ENCODE measurements at places on chromosomes 13 and 19.
A peak's percentile ranks its signal among the peaks of the same experiment; 100 is the strongest.

- DNase-seq: no peak
These were observed 21.5 kb downstream of the VAV1 start for GRCh38 chr19:6793973-6794372.

DNA sequence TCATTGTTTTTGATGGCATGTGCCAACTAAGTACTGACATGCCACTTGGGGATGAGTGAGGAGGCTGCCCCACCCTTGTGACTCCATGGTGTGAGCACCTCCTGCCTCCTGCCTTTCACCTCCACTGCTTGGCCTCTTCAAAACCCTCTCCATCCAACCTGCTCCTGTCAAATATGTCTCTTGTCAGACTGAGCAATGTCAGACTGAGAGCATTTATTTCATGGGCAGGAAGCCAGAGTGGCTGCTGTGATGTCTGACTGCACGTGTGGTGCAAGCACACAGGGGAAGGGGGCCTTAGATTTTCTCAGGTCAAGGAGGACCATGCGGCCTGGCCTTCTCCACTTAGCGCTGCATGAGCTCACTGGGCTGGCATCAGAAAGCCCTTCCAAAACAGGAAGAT, 68.3 kb downstream of the STARD13 start:
- no peak for DNase-seq

- DNase-seq: no peak
These were observed 44.4 kb downstream of the NOTCH3 start for GRCh38 chr19:15156391-15156790.

GRCh38 chr13:32107474-32107873, 75.9 kb downstream of the FRY start:
- DNase-seq: no peak

DNA sequence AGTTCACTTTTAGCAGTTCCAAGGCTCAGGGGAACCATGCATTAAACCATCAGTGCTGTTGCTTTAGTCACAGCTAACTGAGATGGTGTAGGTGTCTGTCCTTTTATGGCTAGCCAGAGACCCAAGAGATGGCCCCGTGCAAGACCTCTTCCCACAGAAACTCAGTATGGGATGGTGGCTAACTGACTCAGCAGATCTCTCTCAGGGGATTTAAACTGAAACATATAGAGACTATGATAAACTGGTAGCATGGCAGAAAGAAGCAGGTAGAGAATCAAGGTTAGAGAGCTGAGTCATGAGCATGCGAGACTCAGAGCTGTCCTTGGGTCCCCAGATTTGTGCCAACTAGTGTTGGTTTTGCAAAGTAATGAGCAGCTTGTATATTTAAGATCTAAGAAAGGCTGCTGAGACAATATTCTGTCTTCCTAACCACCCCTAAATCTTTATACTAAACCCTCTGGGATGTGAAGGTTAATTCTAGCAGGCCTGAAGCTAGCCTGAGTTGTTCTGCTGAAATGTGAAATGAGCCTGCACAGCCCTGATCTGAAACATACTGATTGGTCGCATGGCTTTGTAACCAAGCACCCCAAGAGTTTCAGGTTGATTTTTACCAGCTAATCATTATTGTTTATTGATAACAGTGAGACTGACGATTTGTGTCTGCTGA, 6.5 kb upstream of the SCEL start:
- DNase-seq: no peak

- no peak for DNase-seq
These were observed 525.1 kb downstream of the MYO16 start for GRCh38 chr13:109154546-109154945.

GRCh38 chr19:28988066-28988465, 224.9 kb downstream of the UQCRFS1 start:
- no peak for DNase-seq

DNA sequence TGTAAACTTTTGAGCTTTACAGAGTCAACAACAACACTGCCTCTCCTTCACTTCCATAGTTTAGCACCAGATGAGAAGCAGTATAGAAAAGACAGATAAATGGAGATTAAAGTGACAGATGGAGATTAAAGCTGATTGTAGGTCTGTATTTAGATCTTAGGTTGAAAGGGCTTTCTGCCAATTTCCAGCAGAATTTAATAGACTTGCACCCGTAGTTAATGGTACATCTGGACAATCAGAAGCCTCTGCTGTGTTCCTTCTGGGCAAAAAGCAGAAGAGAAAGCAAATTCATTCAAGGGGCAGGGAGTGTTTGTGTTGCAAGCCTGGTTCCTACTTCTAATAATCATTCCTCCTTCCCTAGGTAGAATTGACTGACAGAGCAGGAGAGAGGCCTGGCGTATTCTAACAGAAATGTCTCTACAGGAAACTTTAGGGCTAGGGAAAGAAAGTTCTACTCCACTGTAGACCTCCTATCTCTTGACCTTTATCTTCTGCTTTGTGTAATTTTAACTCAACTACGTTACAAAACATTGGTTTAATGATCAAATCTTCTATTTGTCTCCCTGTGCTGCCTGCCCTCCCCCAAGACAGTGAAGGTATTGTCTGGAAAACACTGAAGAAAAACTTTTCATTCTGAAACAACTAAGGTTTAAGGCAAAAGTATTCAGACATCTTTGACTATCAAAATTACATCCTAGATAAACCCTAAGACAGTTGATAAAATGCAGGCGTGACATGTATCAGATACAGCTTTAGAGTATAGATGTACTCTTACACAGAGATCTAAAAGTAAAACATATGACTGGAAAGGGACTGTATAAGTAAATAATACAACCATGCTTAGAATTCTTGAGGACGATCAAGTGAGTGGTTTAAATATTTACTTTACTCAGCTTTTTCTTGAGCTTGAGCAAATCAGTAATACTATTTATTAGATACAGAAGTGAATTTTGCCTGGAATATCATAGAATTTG, 44.4 kb downstream of the GPC6 start:
- no peak for DNase-seq

DNA sequence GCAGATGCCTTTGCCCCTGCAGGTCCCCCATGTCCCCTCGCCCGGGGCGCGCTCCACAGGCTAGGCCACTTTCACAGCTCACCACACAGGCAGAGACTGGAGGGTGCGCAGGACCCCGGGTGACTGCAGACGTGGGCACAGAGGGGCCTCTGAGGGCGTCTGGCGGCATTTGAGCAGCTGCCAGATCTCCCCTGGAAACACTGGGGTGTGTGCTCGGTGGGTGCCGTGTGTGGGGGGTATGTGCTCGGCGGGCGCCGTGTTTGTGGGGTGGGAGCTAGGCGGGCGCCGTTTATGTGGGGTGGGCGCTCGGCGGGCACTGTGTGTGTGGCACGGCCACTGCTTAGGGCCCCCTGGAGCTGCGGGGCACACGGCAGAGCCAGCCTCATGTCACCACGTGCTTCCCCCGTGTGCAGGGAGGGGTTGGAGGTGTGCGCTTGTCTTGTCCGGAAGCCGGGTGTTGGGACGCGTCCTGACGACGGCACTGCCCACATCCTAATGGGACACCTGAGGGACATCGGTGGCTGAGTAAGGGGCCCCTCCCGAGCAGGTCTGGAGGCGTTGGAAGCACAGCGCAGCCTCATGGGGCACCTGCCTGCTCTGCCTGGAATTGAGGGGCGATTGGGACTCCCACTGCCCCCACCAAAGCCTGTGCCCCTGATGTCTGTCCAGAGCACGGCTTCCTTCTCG, 16.7 kb downstream of the CSNK1G2 start:
- no peak for DNase-seq

DNA sequence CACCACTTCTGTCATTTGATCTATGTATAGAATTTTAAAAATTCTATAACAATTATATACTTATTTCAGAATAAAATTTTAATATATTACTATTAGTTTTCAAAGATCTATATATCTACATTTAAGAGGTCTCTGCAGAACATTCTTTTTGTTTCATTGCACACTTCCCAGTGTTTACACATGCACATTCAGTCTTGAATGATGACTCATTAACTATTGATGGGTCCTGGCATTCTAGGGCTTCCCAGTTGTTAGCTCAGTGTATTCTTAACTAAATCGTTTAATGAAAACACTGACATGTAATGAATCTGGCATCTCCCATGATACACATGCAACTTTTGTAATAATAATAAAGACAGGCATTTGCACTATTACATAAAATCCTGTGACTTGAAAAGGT, 324.6 kb downstream of the KLF12 start:
- peak; percentile 68 for DNase-seq

GRCh38 chr19:16829822-16830289, 658 bp downstream of the SIN3B start:
- DNase-seq: no peak

DNA sequence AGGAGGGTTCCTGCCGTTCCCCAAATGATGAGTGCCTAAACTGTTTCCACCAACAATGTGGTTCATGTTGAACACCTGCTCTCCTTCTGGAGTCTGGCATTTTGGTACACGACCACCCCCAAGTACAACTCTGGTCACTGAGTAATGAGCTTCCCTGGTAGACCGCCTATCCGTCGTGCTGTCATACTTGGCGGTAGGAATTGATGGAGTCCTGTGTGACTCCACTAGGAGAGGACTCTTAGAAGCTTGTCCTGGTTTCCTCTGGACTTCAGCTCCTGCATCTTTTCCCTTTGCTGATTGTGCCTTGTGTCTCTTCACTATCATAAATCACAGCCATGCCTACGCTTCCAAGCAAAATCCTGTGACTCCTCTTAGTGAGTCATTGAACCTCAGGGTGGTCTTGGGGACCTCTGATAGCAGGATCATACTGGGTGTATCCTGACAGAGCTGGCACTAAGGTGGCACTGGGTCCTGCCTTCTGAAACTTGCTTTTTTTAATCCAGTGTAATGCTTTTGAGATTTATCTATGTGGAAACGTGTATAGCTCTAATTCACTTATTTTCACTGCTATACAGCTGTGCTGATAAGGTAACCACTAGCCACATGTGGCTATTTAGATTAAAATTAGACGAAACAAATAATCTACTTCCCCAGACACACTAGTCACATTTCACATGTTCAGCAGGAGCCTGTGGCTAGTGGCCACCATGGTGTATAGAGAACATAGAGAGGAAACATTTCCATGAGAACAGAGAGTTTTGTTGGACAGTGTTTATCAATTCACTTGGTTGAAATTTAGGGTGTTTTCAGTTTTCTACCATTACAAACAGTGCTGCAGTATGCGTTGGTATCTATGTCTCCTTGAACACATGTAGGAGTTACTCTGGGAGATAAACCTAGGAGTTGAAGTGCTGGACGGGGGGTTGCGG, 6.1 kb upstream of the ASF1B start:
- no peak for DNase-seq

DNA sequence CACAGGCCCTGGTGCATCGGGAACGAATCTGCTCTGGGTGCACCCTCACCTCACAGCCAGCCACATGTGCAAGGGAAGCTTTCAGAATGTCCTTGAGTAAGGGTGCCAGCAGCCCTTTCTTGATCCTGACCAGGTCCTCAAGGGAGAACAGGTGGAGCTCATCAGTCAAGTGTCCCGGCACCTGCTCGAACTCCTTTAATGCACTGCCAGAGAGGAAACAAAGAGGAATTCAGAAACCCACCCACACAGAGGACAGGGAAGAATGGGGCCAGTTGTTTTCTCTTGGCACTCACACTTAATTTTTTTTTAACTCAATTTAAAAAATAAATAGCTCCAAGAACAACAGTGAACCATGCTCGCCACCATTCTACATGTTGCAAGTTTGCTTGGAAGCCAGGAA, 41.7 kb downstream of the RUBCNL start:
- no peak for DNase-seq

DNA sequence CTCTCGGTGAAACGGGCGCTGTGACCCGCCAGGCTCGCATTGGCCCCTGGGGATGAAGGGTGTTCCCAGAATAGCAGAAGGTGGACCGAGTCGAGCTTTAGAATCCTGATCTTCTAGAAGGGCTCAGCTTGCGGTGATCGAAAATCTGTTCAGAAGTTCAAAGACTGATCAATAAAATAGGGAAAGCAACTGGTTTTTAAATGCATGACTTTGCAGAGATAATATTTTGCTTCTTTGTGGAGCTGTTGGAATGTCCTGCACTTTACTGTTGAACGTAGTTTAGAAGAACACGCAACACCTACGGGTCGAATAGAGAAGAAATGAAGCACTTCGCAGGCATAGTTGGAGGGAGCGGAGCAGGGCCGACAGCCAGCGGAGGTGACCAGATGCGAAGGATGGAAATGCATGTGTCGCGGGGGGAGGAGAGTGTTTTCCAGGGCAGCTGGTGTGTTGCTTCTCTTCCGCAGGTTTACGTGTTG, 766 bp downstream of the CEBPG start:
- no peak for DNase-seq

GRCh38 chr19:24081056-24081455, 5.9 kb upstream of the ZNF254 start:
- no peak for DNase-seq

DNA sequence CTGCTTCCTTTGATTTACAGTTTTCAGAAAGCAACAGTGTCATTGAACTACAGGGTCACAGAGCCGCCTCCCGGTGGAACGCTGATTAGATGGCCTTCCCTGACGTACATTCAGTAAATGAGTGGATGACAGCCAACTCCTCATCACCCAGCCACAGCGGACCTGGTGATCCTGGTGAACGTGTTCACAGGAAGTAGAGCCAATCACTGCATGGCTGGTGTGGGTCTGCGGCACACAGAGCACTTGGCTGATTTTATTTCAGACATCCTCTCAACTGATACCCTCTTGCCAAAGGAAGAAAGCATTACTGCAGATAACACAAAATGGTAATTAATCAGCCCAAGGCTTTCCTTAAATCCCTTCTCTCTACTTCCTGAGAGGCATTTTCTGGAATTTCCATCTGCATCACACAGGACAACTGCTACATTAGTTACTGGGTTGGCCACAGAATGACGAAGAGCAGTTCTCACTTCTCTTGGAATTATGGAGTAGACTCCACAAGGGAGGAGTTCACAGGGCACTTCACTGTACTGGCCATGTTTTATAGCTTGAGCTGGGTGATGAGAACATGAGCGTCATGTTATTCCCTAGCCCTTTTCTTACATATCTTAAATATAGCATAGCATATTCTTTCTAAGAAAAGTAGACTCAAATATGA, 84.0 kb upstream of the SLC7A1 start:
- DNase-seq: no peak

DNA sequence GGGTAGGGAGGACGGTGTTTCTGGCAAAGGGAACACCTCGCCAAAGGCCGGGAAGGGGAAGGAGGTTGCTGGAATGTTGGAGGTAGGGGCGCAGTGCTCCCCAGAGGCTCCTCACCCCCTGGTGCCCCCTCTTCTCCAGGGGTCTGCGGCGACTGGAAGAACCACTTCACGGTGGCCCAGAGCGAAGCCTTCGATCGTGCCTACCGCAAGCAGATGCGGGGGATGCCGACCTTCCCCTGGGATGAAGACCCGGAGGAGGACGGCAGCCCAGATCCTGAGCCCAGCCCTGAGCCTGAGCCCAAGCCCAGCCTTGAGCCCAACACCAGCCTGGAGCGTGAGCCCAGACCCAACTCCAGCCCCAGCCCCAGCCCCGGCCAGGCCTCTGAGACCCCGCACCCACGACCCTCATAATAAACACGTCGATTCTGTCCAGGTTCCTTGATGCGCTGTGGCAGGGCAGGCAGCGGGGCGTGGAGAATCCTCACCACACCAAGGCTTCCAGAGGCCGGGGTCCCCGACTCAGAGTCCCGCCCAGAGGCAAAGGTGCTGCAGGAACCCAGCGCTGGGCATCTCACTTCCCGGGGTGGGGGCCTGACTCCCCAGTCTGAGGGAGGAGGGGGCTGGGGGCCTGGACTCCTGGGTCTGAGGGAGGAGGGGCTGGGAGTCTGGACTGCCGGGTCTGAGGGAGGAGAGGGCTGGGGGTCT, 7.4 kb upstream of the SPACA4 start:
- DNase-seq: no peak
